Effector CD4-positive, alpha-beta T cell (primary cell): ENCODE measurements at places on chromosomes 6 and 20.

DNA sequence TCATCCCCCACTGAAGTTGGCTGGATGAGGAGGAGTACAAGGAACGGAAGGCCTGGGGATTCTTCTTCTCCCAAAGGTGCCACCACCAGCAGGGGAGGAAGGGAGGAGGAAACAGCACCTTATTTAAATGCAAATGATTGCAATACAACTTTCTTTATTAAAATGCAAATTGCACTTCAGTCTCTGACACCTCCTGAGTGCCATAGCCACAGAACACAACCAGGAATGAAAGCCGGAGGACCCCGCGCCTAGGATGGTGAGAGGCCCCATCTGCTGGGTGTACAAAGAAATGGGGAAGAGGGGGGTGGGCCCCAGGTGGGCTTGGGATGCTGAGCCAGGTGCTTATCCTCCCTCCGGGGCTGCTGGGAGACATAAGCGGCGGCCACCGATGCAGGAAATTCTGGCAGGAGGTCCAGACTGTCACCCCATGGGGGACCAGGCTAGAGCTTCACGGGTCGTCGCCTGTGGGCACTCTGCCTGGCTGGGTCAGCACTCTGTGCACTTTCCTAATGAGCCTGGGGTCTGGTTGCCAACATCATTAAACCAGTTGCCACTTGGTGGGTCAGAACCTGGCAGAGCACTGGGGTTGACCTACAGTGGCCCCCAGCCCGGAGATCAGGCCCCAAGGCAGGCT, 154.2 kb upstream of the MLN start:
- DNase-seq, result no peak

DNA sequence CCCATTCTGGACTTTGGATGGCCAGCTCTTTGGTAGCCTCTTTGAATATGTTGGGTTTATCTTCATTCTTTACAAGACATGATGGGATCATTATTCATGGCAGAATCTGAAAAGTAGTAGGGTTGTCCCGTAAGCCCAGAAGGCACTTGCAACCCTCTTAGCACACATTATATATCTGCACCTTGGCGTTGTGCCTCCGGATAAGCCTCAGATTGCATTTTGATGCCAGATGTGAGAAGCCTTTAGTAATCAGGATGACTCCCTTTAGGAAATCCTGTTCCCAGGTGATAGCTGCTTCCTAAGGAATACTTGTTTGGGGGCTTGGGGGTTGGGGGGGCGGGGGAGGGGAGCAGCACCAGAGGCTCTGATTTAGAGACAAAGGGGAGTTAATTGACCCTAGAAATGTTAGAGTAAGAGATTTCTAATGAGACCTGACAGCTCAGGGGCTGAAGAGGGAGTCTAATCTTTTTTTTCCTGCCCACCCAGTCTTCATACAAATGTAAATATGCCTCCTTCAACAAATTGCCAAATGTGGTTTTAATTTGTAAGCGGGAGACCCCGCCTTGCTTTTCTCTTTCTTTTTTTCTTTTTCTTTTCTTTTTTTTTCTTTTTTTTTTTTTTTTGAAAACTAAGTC, 55.1 kb downstream of the JAG1 start:
- DNase-seq, result no peak

- DNase-seq, result no peak
Observed at GRCh38 chr20:39716796-39717341, 754.7 kb downstream of the DHX35 start.

DNA sequence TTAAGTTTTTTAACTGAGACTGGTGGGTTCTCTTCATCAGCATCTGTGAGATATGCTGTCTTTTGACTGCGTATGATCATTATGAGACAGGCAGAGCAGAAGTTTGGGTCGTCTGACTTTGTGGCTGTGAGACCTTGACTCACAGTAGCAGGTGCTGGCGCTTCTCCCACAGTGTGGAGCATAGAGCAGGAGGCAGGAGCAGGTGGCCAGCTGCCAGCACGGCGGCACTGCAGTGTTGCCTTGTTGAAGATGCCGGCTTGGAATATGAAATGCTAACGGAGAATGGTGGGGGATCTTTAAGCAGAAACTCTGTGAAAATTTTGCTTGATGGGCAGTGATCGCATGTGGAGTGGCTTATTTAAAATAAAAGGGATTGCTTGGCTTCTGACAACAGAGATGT, 105.0 kb downstream of the TIAM2 start:
- DNase-seq, result no peak

GRCh38 chr6:152371775-152372174, 265.4 kb downstream of the SYNE1 start:
- no peak for DNase-seq

DNA sequence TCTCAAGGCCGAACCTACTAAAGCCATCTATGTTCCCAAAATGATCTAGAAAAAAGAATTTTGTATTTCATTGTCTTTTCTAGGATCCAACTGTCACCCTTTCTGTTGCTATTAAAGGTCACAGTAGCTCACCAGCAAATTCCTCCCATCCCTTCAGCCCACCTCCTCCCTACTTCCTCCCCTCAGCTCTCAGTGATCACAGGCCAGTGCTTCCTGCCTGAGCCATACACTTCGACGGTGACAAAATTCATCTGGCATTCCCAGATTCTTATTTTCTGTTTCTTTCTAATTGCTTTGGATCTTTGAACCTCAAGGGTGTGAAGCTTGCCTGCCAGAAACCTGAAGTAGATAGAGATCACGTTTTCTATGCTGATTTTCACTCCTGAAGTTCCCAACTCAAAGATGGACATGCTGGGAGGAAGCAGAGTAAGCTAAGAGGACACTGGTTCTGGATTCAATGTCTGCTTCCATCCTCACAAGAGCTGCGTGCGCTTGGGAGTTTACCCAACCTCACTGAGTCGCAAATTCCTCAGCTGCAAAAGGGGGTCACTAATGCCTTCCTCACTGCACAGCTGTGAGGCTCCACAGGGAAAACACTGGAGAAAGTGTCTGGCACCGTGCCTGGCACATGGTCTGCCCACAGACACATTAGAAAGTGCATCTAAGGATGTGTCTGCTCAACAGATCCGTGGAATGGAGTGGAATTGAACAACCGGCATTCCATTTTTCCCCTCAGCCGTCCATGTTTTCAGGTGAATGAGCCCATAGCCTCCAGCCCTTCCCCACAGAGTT, 34.5 kb downstream of the MDGA1 start:
- DNase-seq, result no peak

DNA sequence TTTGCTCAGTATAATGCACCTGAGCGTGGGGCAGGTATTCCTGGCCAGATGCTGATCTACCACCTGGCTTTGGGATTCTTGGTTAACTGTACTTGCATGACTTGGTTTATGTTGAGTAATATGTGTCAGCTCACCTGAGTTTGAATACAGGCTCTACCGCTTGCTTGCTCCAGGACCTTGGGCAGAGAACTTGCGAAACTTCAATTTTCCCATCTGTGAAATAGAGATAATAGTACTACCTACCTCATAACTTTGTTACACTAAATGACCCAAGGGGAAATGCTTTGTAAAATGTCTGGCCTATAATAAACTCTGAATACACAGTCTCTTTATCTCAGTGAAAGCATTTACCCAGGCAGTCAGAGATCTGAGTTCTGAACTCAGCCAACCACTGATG, 51.8 kb downstream of the SCAND1 start:
- DNase-seq, result no peak

GRCh38 chr20:50977066-50978021, 18.7 kb downstream of the MOCS3 start:
- DNase-seq, result no peak
